ENCODE measurements at places on chromosomes 1 and 21.

DNA sequence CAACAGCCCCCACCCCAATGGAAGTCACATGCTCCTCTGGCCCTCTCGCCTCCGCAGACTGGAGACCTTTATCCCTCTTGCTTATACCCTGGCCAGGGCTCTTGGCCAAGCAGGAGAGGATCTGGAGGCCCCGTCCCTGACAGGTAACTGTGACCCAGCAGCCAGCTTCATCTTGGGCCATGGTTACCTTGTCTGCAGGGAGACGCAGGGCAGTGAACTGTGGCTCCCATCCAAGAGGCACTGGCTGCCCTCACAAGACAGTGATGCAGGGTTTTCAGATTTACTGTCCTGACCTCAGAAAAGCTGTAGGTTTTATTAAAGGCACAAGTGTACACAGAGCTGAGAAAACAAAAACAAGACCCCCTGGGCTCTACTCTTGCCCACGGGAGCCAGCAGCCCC, 96.7 kb upstream of the KLHDC7A start:
- DNase-seq, result no peak

- no peak for DNase-seq
Measured at GRCh38 chr1:233883671-233884070, 20.8 kb upstream of the SLC35F3 start.

DNA sequence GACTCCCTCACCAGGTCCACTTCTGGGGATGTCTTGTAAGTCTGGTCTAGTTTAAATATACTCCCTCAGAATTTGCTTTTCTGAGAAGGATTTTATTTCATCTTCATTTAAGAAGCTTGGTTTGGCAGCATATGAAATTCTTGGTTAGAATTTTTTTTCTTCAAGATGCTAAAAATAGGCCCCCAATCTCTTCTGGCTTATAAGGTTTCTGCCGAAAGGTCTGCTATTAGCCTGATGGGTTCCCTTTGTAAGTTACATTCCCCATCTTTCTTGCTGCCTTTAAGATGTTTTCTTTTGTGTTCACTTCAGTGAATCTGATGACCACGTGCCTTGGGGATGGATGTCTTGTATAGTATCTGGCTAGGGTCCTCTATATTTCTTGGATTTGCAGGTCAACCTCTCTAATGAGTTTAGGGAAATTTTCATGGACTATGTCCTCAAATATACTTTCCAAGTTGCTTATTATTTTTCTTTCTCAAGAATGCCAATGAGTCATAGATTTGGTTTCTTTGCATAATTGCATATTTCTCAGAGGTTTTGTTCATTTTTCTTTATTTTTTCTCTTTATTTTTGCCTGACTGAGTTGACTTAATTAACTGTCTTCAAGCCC, 19.4 kb downstream of the TCP10L start:
- no peak for DNase-seq

GRCh38 chr1:7459914-7460313, 311.2 kb upstream of the VAMP3 start:
- DNase-seq, result no peak

DNA sequence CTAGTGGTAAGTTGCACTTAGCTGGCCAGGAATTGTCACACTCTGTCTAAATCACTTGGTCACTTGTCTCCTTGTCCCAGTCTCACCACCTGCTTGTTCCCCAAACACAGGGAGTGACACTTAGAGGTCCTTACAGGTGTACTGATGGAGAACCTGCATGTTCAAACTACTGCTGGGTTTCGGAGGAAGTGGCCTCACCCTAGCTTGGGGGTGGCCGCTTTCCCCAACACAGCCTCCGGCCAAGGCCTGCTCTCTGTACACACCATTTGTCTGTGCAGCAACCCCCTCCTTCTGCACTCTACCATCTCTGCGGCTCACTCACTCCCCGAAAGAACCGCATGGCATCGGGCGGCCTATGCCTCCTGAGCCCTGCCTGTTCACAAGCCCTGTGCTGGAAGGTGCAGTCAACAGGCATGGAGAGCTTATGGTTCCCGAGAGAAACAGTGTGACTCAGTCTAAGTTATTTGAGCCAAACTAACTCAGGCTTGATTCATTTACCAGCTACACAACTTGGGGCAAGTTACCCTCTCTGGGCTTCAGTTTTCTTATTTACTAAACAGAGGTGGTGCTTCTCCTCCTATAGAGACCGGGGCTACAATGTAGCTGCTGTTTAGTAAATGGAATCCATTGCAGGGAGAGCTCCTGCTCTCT, 10.5 kb upstream of the SPRR4 start:
- DNase-seq, result no peak

GRCh38 chr1:29362116-29362515, 125.8 kb downstream of the PTPRU start:
- no peak for DNase-seq

DNA sequence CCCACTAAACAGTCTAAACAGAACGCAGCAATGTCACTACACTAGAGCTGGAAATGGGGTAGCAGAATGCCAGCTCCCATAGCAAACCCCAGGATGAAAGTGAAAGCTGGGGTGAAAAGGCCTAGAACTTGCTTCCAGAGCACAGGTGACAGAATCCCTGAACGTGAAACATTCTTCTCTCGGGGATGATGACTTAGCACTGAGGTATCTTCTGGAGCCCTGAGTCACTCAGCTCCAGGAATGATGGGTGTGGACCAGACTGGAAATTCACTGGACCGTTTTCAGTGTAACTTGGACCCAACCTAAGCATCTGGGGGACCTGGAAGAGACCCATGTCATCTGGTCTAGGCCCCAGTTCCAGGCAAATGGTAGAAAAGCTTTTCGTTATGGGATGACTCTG, 108.9 kb downstream of the CDC7 start:
- peak; percentile 80 for DNase-seq

- DNase-seq, result no peak
Measured at GRCh38 chr1:233337505-233337904, 10.0 kb downstream of the MAP3K21 start.

- no peak for DNase-seq
Measured at GRCh38 chr21:25300632-25301031, 306.6 kb downstream of the MRPL39 start.

- peak; percentile 48 for DNase-seq
Measured at GRCh38 chr1:7576946-7577657, 194.0 kb upstream of the VAMP3 start.

- DNase-seq, result no peak
Measured at GRCh38 chr1:151825204-151825603, 6.4 kb downstream of the RORC start.

GRCh38 chr1:184021728-184022127, 15.8 kb downstream of the COLGALT2 start:
- no peak for DNase-seq

GRCh38 chr1:18642278-18643095, 11.8 kb downstream of the PAX7 start:
- no peak for DNase-seq

DNA sequence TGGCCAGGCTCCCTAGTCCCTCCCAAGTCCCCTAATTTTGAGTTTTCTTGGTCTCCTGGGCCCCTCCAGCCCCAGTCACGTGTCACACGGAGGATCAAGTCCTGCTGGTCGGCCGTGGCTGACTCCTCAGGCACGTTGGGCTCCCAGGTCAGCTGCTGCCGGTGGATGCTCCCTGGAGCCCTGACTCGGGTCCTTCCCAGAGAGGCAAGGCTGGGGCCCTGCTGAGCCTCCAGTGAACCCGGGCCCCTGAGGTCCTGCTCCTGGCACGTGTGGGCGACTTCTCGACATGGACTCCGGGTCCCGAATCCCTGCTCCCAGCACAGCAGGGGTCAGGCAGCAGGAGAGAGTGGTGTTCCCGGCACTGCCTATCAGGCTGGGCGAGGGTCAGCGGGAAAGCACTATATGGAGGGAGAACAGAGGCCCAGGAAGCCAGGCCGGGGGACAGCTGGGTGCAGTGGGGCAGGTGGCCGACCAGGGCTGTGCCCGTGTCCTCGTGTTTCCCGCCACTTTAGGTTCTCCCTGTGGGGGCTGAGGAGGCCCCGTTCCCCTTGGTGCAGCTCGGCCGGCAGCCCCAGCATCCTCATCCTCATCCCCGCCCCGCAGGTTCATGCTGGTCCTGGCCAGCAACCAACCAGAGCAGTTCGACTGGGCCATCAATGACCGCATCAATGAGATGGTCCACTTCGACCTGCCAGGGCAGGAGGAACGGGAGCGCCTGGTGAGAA, 13.2 kb downstream of the TMEM240 start:
- DNase-seq, result peak; percentile 1

DNA sequence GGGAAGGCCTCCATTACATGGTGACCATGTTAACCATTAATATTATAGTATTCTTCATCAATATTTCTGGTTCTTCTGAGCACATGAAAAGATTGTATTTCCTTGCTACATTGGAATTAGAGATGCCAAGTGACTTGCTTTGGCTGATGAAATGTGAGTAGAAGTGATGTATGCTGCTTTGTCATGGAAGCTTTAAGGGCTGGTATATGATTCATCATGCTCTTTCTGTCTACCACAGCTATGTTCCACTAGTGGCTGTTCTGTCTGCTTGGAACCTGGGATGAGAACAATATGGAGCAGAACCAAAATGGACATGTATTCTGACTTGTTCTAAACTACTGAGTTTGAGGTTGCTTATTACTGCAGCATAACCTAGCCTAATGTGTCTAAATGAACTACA, 163.3 kb downstream of the TM2D1 start:
- no peak for DNase-seq
